ENCODE measurements at places on chromosomes 7 and 10. TPM values are rescaled to one million over a fixed set of nuclear protein-coding genes. Genes with fewer than 3 reads are reported as not detected.

GRCh38 chr7:22372863-22373262, 15.9 kb upstream of the RAPGEF5 start:
- DNase-seq, result no peak

- no peak for DNase-seq
These were observed 286.3 kb upstream of the ZMIZ1 start for GRCh38 chr10:78782441-78782840.

DNA sequence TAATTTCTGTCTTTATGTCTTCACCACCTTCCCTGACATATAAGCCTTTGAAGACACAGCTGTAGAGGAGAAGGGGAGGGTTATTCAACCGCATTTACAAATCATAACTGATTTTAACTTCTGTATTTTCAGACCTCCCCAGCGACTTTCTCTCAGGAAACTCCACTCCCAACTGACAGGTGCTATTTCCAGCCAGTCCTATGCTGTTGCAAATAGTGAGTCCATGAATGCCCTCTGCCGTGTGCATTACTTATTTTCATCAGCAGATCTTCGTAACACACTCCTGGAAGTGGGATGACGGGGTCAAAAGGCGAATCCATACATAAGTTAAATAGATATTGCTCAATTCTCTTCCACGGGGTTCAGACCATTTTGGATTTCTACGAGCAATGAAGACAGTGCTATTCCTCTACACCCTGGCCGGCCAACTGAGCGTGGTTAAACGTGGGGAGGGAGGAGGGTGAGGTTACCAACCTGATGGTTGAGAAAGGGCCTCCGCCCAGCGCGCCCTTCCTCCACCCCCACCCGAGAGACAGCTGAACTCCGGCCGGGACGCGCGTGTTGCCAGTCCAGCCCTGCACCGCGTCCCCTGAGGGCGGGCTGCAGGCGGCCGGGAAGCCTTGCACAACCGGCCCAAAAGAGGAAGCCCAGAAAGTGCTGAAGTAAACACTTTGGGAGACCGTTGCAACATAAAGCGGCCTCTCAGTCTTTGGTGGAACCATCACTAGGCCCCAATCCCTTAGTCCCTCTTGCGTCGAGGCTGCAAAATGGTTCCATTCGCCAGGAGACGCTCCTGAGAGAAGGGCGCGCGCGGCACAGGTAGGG, at the start of gene APBB1IP:
Gene APBB1IP (plus strand): TSS at position 705 of the 825 bp plus-strand sequence. CDS start 53,986 bp downstream, outside the sequence.
- DNase-seq, result no peak

GRCh38 chr10:2760736-2761135, 306.6 kb upstream of the PFKP start:
- DNase-seq, result no peak

GRCh38 chr10:9060314-9060713, 1005.8 kb downstream of the GATA3 start:
- DNase-seq, result no peak

- DNase-seq, result peak; percentile 84
These were observed 1.0 kb downstream of the HSPB1 start for GRCh38 chr7:76303202-76304147.

GRCh38 chr7:44177570-44178131, 11.6 kb downstream of the GCK start:
- DNase-seq, result no peak

DNA sequence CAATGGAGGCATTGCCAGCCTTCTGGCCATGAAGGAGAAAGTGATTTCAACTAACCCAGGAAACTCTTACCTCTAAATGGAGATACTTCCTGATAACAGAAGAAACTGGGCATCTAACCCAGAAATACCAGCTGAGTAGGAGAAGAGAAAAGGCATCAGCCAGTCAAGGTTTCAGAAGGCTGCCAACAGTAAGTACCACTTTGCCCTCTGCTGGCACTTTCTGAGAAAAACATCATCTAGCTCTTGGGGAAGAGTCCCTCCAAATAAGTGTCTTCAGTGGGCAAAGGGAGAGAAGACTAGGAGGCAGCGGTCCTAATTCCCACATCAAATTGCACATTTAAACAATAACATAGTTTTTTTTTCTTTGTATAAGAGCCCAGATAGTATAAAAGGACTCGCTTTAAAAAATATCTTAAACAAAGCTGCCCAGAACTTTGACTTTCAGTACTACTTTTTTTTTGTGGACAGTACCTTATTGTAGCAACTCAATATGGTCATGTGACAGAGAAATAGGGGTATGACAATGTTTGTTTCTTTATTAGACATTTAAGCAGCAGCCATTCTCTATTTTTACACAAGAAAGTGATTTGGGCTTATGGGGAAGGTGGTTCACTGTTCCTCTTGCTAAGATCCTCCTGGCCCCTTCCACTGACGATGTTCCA, 157.3 kb downstream of the CTTNBP2 start:
- DNase-seq, result peak; percentile 49

GRCh38 chr10:100291356-100291755, 4.9 kb upstream of the BLOC1S2 start:
- no peak for DNase-seq

DNA sequence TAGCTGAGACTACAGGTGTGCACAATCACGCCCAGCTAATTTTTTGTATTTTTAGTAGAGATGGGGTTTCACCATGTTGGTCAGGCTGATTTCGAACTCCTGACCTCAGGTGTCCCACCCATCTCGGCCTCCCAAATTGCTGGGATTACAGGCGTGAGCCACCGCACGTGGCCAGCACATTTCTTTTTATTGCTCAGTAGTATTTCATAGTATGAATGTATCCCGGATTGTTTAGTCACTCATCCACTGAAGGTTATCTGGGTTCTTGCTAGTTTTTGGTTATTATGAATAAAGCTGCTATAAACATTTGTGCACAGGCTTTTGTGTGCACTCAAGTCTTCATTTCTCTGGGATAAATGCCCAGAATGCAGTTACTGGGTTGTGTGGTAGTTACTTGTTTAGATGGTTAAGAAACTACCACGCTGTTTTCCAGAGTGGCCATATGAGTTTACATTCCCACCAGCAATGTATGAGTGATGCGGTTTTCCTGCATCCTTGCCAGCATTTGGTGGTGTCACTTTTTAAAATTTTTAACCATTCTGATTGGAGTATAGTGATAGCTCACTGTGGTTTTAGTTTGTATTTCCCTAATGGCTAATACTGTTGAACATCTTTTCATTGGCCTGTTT, 275.8 kb upstream of the LYZL1 start:
- DNase-seq, result no peak

- DNase-seq, result no peak
These were observed 335.8 kb downstream of the ELMO1 start for GRCh38 chr7:37112876-37113275.

Gene RTKN2
- 4.0 TPM for total RNA-seq

Gene OR9A2
- not detected for total RNA-seq

Gene OPN4
- not detected for total RNA-seq

Gene NUDT1
- 42.2 TPM for total RNA-seq

Gene MUC12
- total RNA-seq, result not detected

Gene ZNF777
- 10.1 TPM for total RNA-seq
